ENCODE measurements at places on chromosomes 12 and 14. TPM values are rescaled to one million over a fixed set of nuclear protein-coding genes. Genes with fewer than 3 reads are reported as not detected.

The EXD2 gene
- total RNA-seq: 25.2 TPM

The RAB5B gene
- total RNA-seq: 150 TPM

The PLEK2 gene
- 2.5 TPM for total RNA-seq

The RHOJ gene
- total RNA-seq: 38.6 TPM

The ANKRD33 gene
- total RNA-seq: not detected

The NOXRED1 gene
- 0.55 TPM for total RNA-seq

- no peak for DNase-seq
Observed at GRCh38 chr14:50744231-50744630, 76.1 kb upstream of the SAV1 start.

- no peak for DNase-seq
Observed at GRCh38 chr12:32455607-32456071, 56.3 kb downstream of the FGD4 start.

GRCh38 chr12:115758183-115758582 is 519.3 kb downstream of the MED13L start:
- DNase-seq: no peak

DNA sequence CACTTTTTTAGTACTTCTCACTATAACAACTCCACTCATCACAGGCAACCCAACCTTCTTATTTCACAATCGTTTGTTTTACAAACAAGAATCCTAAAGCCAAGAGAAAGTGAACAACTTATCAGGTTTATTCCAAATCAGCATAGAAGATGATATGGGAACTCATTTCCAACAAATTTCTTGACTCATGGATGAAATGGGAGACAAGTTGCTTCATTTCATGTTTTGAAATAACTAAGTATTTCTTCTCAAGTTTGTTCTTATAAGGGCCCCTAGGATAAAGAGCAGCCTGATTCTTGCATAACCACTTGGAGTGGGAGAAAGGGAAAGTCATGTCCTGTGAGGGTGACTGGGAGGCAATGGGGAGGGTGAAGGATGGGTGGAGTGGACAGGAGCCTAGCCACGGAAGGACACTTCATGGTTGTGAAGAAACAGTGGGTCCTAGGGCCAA is 168.3 kb downstream of the DUSP6 start:
- peak; percentile 60 for DNase-seq

GRCh38 chr12:124550123-124551089 is 17.0 kb downstream of the NCOR2 start:
- no peak for DNase-seq

DNA sequence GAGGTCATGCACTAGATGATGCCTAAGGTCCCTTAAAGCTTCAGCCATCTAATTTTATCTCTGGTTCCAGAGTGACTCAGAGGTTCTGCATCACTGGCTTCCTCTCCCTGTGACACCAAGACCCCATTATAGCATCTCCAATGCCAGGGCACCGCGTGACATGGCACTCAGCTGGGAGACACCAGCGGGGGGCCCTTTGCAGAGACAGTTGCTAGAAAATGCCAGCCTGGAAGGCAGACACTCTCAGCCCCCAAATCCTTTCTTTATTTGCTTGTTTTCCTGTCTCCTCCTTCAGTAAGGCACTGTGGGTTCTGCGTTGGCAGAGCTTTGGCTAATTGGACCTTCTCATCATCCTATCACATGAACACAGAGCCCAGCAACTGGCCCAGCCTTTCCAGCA is 123.5 kb upstream of the VRK1 start:
- DNase-seq: no peak

- no peak for DNase-seq
Observed at GRCh38 chr12:84294246-84294645, 618.4 kb downstream of the SLC6A15 start.

DNA sequence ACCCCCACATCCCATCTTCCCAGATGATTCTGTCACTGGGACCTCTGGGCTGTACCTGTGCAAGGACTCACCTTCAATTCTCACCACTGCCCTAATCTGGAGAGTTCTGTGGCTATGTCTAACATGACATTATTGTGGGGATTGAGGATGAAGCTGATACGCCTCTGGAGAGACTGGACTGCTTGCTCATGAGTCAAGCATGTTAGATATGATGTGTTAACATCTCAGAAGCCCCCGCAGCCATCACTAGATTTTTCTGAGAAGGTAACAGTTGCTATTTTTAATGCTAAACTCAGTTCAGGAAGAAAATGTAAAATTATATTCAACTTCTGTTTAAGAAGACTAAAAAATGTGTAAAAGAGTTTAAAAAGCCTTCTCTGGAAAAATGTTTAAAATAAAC is 25.7 kb downstream of the JKAMP start:
- DNase-seq: no peak

GRCh38 chr12:29187756-29188155 is 38.7 kb downstream of the FAR2 start:
- no peak for DNase-seq

- DNase-seq: no peak
Observed at GRCh38 chr12:116497051-116497591, 62.1 kb upstream of the MAP1LC3B2 start.

- DNase-seq: peak; percentile 72
Observed at GRCh38 chr14:95562892-95563685, 28.2 kb downstream of the GLRX5 start.

DNA sequence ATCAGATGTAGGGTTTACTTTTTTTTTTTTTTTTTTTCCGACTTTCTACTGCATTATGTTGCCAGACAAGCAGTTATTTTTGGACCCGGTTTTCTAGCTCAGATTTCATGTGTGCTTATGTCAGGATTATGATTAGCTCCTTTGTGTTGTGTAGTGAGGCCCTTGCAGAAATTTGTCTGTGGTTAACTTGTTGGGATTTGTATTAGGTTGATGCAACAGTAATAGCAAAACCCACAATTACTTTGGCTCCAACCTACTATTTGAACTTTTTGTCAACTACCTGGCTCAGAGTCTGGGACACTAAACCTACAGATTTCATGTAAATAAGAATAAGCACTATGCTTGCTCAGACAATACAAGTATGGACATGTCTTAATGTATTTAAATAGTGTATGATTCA is 44.1 kb upstream of the KCNJ8 start:
- no peak for DNase-seq

DNA sequence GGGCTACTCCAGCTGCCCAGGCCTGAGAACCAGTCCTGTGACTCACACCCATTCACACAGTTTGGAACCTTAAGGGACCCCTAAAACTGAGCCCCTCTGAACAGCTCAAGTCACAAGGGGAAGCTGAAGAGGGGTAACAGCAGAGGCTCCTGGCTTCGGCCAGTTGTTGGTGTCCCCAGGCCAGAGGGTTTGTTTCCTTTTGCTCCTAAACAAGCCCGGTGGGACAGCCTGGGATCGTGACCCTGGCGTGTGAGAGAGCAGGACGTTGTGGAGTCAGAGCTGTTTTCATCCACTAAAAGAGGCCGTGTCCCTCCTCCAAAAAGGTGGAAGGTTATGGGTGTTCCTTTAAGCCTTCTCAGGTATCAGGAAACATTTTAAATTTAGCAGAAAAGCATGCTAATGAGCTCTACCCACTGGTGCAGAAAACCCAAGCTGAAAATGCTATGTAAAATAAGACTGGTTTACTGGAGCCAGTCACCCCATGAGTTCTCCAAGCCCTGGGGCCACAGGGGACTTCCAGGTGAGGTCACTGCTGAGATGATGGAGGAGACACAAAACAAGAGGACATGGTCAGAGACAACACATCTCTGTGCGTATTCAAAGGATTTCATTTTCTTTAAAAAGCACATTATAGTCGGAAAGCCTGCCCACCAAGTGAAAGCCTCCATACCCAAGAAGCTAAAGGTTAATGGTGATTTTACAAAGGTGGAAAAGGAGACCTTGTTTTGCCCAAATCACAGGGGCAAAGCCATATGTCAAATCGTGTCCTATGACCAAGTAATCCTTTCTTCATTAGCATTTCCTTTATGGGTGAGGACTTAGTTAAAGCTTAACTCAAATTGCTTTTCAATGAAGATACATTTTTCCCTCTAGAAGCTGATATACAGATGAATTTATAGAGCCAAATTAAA is 14.1 kb downstream of the PRKAB1 start:
- no peak for DNase-seq

DNA sequence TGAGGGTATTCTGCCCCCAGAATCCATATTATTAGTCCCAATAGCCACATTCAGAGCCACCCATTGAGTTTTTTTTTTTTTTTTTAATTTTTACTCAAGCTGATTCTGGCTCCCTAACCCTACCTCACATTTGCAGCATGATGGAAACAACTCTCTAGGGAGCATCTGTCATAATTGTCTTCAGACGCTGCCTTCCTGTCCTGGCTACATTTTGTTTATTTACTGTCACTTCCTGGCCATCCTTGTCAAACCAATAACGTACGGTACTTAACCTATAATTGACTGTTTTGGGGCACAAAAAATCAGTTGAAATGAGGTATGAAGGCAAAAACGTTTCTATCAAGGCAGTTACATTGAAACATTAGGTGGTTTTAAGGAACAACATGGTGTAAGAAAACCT is 2.1 kb downstream of the GLIPR1 start:
- no peak for DNase-seq

GRCh38 chr14:57657487-57657886 is 163.8 kb upstream of the CCDC198 start:
- DNase-seq: no peak

GRCh38 chr12:124648710-124649384 is 81.4 kb upstream of the NCOR2 start:
- no peak for DNase-seq

DNA sequence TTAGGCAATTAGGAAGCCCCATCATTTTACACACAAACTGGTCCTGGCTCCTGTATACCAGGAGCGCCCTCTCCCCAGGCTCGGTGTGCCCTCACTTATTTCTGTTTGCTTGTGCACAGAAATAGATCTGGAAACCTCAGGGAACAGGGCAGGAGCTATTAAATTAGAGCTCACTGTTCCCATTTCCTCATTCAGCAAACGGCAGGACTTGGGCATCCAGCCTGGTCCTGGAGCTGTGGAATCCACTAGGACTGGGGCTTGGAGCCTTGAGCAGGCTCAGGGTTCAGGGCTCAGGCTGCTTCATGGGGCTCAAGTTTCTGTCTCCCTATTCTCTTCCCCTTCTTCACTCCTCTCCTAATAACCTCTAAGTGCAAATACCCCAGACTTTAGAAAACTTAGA is 91.3 kb downstream of the VCPKMT start:
- DNase-seq: no peak

DNA sequence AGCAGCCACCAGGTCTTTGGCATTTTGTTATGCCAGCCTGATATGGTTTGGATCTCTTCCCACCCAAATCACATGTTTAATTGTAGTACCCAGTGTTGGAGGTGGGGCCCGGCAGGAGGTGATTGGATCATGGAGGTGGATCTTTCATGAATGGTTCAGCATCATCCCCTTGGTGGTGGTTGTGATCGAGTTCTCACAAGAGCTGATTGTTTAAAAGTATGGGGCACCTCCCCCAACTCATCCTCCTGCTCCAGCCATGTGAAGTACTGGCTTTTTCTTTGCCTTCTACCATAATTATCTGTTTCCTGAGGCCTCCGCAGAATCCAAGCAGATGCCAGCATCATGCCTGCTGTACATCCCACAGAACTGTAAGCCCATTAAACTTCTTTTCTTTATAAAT is 12.8 kb upstream of the PRKD1 start:
- DNase-seq: no peak

GRCh38 chr12:131452444-131452860 is 258.4 kb upstream of the SFSWAP start:
- DNase-seq: peak; percentile 66
